ENCODE measurements at places on chromosomes 11 and 22. TPM values are rescaled to one million over a fixed set of nuclear protein-coding genes. Genes with fewer than 3 reads are reported as not detected.

- DNase-seq: peak; percentile 86
Observed at GRCh38 chr11:68257477-68258362, 14.1 kb downstream of the C11orf24 start.

- DNase-seq: no peak
Observed at GRCh38 chr11:46421257-46421880, 29.8 kb upstream of the CHRM4 start.

DNA sequence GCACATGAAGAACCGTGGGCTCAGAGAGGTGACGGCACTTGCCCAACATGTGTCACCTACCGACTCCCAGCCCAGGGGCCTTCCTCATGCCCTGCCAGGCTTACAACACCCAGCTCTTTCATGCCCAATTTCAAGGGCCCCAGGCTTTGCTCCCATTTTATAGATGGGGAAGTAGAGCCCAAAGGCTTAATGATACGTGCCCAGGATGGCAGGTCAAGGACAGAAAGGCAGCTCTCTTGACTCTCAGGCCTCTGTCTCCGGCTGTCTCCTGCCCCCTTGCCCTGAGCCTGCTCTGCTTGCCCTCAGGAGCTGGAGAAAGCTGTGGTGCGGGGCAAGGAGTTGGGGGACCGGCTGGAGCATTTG, 9.0 kb downstream of the CCDC88B start:
- DNase-seq: no peak

DNA sequence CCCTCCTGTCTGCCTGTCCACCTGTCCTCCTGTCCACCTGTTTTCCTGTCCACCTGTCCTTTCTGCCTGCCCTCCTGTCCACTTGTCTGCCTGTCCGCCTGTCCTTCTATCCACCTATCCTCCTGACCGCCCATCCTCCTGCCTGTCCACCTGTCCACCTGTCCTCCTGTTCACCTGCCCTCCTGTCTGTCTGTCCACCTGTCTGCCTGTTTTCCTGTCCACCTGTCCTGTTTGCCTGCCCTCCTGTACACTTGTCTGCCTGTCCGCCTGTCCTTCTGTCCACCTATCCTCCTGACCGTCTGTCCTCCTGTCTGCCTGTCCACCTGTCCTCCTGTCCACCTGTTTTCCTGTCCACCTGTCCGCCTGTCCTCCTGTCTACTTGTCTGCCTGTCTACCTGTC, 682.8 kb downstream of the TBC1D22A start:
- DNase-seq: no peak

- no peak for DNase-seq
Observed at GRCh38 chr11:32034680-32035079, 56.2 kb upstream of the RCN1 start.

DNA sequence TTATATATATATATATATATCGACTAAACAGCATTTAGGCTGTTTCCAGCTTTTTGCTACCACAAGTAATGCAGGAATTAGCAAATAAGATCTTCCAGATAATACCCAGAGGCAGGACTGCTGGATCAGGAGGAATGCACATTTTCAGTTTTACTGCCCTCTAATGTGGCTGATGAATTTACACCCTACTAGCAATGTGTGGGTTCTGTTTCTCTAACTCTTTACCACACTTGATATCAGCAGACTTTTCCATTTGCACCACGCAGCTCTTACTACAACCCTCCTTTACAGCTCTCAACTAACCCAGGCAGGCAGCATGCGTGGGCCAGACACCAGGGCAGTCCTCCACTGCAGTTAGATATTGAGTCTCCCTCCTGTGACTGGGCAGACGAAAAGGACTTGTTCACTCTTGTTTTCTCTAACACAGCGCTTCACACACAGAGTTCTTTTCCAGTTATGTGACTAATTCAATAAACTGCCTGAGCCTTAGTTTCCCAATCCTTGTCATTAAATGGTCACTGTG, 67.7 kb downstream of the IGLL5 start:
- no peak for DNase-seq

CD3G gene
- 142 TPM for total RNA-seq

OR5P2 gene
- total RNA-seq: not detected

DNA sequence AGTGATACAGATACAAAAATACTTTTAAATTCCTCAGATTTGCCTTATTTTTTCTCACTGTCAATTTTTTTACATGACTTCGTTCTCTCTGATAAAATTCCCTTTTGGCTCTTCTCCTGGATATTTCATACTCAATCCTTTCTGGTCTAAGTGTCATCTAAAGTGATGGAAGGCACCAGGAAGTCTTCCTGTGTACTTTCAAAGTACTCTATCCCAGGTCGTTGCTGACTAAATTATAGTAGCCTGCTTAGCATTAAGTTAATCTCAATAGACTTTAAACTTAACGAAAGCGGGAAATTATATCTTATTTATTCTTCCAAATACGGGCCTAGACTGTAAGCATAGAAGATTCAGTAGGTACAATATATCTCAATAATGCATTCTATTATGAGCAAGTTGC, 67.8 kb downstream of the CASP12 start:
- DNase-seq: no peak

GRCh38 chr11:22581354-22582150, 44.1 kb downstream of the FANCF start:
- DNase-seq: no peak

DNA sequence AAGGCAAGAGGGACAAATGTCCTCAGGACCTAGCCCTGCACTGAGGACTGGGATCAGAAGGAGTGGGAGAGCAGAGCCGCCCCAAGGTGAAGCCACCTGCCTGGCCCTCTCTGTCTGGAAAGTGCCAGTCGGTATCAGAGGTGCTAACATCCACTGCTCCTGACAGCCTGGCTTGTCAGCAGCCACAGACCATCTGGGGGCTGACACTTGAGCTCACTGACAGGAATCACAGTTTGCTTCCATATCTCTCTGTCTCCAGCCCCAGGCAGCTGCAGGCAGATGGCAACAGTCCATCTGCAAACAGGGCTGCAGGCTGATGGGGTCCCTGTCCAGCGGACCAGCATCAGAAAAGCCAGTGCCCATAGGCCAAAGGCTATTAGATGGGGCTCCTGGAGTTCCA, 5.5 kb downstream of the OPCML start:
- DNase-seq: no peak

GRCh38 chr11:116851626-116852025, 14.2 kb upstream of the APOA1 start:
- peak; percentile 57 for DNase-seq

DNA sequence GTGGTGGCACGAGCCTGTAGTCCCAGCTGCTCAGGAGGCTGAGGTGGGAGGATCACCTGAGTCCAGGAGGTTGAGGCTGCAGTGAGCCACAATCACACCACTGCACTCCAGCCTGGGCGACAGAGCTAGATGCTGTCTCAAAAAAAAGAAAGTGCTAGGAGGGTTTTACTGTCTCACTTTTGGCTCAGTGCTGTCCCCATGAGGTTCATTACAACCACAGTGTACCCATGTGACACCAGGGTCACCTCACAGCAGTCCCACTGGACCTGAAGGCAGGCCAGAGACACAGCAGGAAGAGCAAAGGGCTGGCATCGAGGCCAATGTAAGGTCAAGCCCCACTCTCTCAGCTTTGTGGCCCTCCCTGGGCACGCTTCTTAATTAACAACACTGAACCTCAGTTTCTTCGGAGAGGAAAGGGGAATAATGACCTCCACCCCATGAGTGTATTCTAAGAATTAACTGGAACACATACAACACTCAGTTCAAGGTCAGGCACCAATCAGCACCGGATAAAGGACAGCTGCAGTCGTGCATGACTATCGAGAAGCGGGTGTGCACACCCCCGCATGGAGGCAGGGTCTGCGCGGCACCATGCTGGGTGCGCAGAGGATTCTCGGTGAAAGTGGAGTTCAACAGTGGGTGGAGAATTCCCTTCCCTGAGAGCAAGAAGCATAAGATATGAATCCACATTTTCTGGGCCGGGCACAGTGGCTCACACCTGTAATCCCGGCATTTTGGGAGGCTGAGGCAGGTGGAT, 30.9 kb upstream of the BAIAP2L2 start:
- no peak for DNase-seq

DNA sequence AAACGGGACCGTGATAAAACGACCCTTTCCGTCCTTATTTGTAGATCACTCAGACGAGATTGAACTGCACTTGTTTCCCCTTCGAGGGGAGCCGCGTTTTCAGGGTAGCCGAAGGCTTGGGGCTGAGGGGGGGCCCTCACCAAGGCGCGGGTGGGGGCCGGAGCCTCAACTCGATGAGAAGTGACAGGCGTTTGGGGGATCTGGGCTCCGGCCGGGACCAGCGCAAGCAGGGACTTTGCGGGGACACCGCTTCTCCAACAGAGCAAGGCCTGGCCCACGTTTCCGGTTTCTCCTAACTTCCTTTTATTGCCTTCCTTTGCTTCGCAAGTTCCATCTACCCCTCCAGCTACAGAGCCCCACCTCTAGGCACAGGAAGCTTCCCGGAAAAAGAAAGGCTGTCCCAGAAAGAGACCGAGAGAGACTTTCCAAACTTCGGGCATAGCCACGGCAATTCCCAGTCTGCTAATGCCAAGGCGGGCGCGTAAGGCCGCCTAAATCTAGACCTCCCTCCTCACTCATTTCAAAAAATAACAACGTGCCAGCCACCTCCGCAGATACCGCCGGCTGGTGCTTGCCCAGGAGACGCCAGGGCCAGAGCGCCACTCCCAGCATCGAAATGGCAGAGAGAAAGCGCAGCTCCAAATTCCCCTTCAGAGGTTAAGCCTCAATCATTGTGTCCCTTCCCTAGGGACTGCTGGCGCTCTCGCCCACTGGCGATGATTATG, 6.6 kb downstream of the PAX6 start:
- no peak for DNase-seq

GRCh38 chr11:131943295-131943694, 572.9 kb downstream of the NTM start:
- no peak for DNase-seq

DNA sequence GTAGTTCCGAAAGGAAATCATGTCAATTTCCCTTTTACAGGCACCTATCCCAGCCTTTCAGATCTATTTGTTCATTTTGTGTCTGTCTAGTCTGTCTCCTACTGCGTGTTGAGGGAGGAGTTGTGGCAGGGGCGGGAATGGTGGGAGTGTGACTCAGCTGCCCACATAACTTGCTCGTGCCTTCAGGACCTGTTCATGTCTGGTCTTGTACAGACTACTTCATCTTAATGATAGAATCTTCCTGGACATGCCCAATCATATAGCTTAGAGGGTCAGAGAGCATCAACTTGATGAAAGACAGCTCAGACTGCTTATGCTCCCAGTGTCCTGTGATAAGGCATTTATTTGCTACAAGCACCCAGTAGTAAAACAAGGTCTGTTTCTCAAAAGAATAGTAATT, 61.0 kb upstream of the BIRC3 start:
- no peak for DNase-seq

DNA sequence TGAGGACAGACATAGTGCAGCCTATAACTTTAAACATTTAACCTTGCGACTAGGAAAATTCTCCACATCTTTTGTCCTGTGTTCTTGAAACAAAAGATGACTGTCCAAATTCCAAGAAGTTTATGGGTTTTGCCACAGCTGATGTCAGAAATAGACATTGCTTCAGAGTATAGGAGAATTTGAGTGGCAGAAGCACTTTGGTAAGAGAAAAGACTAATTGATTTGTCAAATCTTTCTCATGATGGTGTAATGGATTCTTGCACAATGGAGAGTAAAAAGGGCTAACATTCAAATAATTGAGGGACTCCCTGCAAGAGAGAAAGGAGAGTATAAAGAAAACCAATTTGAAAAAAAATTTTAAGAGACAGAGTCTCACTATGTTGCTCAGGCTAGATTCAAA, 25.3 kb downstream of the C11orf58 start:
- no peak for DNase-seq

- no peak for DNase-seq
Observed at GRCh38 chr11:44564670-44565210, 723 bp upstream of the CD82 start.

DNA sequence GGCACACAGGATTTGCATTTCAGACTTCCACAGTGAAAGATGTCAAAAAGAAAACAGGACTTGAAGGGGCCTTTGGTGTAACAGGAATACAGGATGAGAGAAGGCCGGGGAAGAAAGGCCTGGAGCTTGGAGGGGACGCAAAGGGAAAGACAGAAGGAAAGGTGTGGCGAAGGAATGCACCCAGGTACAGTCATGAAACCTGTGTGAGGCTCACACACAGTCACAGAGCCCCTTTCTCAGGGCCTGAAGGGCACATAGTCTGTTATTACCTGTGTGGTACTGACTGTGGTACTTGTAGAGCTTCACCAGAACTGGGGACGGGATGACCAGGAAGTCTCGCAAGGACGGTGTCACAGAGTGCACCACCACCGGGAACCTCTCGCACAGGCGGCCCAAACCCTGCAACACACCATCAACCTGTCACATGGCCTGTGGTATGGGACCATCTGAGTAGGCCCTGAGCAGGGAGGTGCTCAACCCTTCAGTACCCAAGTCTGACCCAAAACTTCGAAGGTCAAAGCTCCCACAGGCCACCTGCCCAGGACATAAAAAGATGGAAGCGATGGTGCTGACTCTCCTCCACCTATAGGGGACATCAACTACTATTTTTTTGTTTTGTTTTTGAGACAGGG, 29.1 kb downstream of the SERPIND1 start:
- DNase-seq: no peak

DNA sequence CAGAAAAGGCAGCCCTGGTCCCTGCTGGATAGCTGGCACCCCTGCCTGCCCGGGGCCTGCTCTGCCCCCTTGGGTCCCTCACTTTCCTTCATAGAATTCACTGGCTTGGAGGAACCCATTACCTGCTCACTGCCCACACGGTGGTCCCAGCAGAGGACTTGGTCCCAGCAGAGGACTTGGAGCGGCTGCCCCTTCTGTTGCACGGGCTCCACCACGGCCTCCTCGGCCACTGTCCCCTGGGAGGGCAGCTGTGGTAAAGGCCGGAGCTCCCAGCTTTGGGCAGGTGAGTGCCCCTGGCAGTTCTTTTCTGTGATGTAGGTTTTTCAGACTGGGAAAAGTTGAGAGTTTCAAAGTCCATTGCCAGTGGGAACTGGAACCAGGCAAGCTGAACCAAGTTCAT, 25.9 kb downstream of the BRSK2 start:
- DNase-seq: no peak

DNA sequence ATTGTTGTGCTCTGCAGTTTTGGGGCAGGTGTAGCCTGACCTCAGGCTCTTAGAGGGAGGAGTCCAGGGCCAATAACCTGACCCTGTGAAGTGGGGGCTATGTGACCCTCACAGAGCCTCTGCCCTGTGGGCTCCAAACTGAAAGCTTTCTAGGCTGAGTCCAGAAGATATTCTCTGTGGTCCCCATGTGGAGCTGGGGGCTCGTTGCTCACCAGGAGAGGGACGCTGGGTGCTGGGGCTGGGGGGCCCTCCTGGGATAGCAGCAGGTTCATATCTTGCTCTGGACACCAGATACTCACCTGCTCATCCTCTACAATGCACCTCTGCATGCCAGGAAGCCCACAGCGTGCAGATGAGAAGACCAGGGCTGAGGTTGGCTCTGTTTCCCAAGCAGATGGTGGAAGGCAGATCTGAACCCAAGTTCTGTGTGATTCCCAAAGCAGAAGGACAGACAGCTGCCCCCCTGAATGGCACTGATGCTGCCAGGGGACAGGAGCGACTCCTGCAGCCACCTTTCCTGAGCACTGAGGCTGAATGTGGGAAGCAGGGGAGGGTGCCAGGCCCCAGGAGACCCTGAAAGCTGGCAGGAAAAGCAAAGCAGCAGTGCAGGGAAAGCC, 1022.0 kb downstream of the TBC1D22A start:
- no peak for DNase-seq

CCDC15 gene
- 4.5 TPM for total RNA-seq

Data from activated naive CD8-positive, alpha-beta T cell treated with anti-CD3 and anti-CD28 coated beads for 36 hours (primary cell).